Hematopoietic multipotent progenitor cell (in vitro differentiated cells): ENCODE measurements at places on chromosomes 12 and 14.

- no peak for DNase-seq
These were observed 192.6 kb upstream of the BCL2L14 start for GRCh38 chr12:11877869-11878780.

DNA sequence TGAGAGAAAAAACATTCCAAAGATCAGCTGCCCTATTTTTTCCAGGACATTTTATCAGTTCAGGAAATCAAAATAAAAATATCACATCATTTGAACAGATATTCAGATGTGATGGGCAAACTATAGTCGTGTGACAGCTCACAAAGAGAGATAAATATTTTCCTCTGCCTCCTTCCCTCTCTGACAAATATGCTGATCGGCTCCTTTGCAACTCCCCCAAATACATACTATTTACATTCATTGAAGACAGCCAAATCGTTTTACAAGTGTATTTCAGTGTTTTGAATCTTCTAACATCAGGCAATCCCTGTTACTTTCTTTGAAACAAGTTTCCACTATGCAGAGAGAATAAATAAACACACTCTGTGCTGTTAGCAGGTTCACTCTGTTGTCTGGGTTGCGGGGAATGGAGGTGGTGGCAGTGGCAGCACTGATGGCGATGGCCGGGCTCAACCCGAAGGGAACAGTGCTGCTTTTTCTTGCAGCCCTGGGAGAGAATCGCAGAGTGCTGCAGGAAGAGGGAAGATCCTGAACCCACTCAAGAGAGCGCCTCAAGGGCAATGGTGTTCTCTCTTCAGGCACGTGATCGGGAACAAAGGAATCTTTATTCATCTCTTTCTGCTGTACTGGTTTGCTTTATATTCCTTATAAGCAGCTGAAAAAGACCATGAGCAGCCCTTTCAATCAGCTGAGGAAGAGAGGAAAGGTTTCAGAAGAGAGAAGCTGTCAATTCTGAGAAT lies 142.5 kb downstream of the PHLDA1 start:
- DNase-seq, result no peak

DNA sequence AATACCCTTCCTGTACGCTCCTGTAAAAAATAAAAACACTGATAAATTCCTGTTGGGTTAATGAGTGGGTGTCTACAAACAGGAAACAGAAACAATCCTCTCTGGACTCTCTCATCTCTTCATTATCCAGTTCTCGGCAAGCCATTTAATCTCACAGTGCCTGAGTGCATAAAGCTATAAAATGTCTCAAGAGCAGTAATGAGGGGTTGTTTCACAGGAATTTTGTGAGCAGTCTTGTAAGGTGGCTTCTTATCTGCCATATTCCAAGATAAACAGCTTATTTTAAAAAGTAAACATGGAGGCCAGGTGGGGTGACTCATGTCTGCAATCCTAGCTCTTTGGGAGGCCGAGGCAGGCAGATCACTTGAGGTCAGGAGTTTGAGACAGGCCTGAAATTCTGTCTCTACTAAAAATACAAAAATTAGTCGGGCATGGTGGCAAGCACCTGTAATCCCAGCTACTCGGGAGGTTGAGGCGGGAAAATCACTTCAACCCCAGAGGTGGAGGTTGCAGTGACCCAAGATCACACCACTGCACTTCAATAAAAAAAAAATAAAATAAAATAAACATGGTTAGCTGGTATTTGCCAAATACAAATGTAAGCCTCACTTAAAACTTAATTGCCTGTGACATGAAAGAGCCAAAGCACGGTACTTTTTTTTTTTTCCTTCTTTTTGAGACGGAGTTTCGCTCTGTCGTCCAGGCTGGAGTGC lies 54.0 kb downstream of the CLIP1 start:
- no peak for DNase-seq

- DNase-seq, result no peak
These were observed 17.5 kb downstream of the SSH1 start for GRCh38 chr12:108839890-108840230.

DNA sequence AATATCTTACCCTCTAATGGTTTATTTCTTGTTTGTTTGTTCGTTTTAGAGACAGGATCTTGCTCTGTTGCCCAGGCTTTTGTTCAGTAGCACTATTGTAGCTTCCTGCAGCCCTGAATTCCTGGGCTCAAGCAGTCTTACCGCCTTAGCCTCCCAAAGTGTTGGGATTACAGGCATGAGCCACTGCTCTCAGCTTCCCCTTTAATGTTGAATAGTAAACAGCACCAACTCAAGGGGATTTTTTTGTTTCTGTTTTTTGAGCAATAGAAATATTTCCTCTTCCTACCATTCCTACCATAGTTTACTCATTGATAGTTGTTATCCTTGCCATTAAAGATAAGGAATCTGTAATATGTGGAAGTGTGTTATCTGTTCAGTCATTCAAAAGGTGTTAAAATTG lies 10.7 kb downstream of the ARID4A start:
- no peak for DNase-seq

DNA sequence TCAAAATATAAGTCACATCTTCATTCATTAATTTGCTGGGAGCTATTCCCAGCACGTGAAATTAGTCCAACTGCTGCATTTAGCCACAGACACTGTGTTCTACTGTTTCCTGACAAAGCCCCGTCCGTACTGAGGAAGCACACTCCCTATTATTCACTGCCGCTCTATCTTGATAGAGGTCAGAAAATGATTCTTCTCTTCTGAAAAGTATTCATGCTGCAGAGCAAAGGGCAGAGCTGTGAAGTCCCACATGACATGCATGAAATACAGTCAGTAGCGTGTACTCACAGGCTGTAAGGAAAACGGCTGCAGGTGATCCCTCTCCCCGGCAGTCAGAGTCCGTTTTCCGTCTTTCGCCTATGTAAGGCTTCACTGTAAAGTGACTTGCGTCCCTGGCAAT lies 302.5 kb upstream of the FKBP4 start:
- DNase-seq, result no peak

GRCh38 chr12:1507308-1507707 lies 87.1 kb downstream of the FBXL14 start:
- no peak for DNase-seq

- DNase-seq, result peak; percentile 98
These were observed 3.5 kb upstream of the ASB8 start for GRCh38 chr12:48160807-48161206.

GRCh38 chr12:57240926-57241401 lies 10.0 kb downstream of the STAC3 start:
- no peak for DNase-seq

DNA sequence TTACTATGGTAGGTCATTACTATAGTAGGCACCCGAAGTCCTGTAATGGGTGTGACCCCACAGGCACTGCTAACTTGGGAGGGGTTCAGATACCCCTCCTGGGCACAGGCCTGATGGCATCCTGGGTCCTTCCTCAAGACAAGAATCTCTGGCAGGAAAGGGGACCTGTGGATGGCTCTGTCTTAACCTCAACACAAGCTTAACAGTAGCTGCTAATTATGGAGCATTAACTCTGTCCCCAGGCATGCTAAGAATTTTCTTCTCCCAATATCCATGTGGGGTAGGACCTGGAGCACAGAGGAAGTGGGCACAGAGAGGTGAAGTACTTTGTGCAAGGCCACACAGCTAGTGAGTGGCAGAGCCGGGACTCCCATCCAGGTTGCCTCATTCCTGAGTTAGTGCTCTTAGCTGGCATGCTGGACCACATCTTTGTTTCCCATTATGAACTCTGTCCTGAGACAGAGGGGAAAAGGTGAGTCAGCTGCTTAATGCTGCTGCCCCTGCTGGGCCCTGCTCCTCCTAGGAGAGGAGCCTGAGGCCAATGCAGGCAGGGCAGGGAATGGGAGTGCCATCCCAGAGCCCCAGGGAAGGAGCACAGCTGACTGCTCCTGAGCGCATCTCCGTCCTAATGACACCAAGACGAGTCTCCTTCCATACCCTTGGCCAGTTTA lies 32.1 kb downstream of the GALNT16 start:
- no peak for DNase-seq

DNA sequence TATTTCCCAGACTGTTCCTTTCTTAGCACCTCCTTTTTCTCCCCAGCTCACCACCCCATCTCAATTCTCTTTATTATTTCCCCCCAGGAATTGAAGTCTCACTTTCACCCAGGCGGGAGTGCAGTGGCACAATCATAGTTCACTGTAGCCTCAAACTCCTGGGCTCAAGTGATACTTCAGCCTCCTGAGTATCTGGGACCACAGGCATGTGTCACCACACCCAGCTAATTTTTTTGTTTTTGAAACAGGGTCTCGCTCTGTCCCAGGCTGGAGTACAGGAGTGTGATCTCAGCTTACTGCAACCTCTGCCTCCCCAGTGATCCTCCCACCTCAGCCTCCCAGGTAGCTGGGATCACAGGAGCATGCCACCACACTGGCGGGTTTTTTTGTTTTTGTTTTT lies 11.0 kb downstream of the RACGAP1 start:
- DNase-seq, result no peak

DNA sequence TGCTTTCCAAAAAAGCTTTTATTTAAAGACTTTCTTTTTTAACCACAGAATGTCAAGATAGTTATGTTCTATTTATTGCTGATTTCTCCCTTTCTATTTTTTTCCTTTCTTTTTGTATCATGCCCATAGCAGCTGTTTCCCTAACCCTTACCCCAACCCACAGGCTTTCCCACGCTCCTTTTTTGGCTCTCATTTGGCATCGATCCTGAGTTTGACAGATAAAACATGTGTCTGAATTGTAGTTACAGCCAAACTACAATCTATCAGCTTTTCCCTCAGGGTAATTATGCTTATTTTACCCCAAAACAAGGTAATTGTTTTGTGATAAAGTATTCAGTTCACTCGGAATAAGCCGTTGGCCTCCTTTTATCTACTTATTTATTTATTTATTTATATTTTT lies 46.7 kb downstream of the PDE3A start:
- DNase-seq, result peak; percentile 86

GRCh38 chr12:28951935-28952334 lies 197.1 kb upstream of the FAR2 start:
- no peak for DNase-seq

DNA sequence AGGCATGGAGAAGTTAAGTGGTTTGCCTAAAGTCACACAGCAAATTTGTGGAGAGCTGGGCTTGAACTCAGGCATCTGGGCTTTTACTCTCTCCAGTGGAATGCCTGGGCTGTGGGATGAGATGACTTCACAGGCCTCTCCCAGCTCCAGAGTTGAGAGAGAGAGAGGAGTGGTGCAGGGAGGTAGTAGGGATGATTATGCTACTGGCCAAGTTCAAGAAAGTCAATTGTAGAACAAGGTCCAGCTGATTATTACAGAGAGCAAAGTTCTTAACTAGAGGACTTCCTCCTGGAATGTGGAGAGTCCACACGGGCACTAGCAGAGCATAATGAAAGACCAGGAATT lies 769 bp upstream of the EMP1 start:
- no peak for DNase-seq

GRCh38 chr12:62252576-62252975 lies 7.6 kb upstream of the USP15 start:
- DNase-seq, result no peak

GRCh38 chr12:80264386-80264785 lies 165.0 kb downstream of the OTOGL start:
- no peak for DNase-seq

GRCh38 chr12:132430838-132431774 lies 58.8 kb upstream of the FBRSL1 start:
- DNase-seq, result no peak

GRCh38 chr12:85002778-85003296 lies 33.2 kb downstream of the TSPAN19 start:
- no peak for DNase-seq

- no peak for DNase-seq
These were observed 8.4 kb upstream of the PIANP start for GRCh38 chr12:6708960-6709394.

GRCh38 chr12:85007836-85008235 lies 28.2 kb downstream of the TSPAN19 start:
- no peak for DNase-seq

GRCh38 chr12:77299001-77299400 lies 233.6 kb upstream of the E2F7 start:
- no peak for DNase-seq

GRCh38 chr14:96166461-96167223 lies 38.0 kb upstream of the BDKRB2 start:
- DNase-seq, result no peak

DNA sequence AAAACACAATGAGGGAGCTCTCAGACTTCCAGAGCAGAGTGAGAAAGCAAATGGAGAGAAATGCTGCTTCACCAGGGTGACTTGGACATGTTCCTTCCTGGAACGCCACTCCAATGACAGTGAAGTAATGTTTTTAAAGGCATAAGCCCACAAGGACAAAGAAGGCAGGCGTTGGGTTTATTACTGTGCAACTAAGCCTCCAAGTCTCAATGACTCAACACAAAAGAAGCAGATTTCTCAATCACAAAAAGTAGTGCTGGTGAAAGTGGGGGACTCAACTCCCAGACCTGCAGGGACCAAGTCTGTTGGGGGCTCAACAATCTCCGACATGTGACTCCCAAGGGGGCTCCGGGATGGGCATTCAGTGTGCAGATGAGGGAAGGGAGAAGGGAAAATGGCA lies 505.2 kb downstream of the BCL11B start:
- DNase-seq, result no peak

GRCh38 chr12:74365178-74365964 lies 172.3 kb upstream of the ATXN7L3B start:
- peak; percentile 22 for DNase-seq

DNA sequence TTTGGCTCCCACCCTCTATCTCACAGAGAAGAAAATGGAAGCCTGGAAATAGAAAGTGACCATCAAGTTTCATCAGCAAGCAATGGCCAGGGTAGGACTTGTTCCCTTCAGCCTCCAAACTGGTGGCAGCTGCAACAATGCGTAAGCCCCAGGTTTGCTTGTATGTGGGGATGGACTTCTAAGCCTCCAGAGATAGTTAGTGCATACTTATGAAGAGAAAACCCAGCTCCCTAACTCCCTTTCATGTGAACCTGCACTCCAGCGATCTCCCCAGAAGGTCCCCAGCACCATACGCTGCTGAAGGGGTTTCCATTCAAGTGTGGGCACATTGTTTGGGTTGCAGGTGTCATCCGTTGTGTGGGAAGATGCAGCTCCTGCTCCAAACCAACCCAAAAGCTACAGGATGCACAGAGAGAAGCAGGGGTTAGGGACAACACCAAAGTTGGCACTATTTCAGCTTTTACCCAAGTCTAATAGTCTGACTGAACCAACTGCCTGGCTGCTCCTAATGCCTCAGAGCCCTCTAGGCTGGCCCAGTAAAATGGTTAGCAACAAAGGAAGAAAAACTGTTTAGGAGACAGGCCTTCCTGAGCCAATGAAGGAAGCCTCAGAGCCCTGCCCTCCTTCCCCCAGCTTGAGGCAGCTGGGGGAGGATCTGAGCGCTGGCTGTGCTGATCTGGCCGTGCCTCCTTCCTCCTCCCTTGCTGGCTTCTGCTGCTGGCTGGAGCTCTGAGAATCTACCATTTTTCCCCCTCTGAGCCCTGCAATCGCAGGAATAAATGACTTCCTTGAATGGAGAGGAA lies 12.3 kb downstream of the ZFP36L1 start:
- DNase-seq, result no peak

DNA sequence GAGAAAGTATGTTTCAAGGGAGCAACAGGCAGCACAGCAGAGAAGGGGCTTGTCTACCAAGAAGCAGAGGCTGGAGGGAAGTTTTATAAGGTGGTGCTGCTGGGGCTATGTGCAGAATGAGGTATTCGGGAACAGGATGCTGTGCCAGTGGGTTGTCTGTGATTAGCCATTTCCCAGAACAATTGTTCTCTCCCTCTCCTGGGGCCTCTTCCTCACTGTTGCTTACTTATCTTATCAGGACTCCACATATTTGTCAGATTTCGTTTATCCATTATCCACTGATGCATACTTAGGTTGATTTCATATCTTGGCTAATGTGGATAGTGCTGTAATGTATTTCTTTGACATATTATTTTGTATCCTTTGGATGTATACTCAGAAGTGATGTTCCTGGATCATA lies 195.1 kb upstream of the RTL1 start:
- DNase-seq, result peak; percentile 11
